ENCODE measurements at places on chromosomes 6 and 20.

DNA sequence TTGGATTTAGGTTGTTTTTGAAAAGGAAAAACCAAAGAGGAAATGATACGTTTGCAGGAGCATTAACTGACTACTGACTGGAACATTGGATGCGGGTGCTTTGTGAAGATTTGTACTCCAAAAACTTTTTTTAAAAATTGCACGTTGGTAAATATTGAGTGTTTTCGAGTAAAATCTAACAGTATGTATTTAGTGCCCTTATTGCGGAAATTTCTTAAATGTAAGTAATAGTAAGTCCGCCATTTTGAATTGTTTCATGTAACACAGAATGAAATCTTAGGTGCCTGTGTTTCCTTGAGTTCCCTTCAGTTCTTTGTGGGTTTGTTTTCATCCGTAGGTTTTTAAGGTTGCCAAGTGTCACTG lies 15.2 kb upstream of the LIN28B start:
- no peak for DNase-seq

DNA sequence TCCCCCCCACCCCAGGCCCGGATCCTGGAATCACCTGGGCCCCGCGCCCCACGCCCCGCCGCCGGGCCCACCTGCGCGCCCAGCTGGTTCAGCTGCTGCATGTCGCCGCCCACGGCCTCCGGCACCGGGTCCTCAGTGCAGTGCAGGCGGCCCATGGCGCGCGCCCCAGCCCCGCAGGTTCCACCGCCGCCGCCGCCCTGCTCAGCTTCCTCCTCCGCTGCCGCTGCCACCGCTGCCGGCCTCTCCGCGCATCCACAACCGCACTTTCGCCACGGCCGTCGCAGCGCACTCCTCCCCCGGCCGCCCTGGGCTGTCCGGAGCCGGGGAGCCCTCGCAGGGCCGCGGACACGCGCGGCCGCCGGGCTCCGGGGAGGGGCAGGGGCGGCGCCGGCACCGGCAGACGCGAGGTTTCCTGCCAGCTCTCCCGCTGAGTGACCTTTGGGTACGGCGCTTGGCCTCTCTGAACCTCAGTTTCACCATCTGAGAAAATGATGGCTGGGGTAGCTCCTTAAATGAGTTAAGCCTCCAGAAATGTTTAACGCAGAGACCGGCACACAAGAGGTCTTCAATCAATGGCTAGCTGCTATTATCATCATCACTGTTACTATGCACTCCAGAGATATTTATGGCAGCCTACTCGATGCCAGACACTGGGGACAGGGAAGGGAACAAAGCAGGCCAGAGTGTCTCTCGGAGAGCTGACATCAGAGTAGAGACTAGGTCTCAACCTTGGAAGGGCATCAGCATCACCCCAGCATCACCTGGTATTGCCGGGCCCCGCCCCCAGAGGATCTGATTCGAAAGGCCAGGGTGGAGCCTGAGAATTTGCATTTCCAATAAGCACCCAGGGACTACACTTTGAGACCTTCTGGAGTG lies at the start of gene COMMD7:
Gene COMMD7 (minus strand): TSS at position 231 of the 876 bp plus-strand sequence. CDS start 76 bp downstream, at position 155.
- peak; percentile 43 for DNase-seq

DNA sequence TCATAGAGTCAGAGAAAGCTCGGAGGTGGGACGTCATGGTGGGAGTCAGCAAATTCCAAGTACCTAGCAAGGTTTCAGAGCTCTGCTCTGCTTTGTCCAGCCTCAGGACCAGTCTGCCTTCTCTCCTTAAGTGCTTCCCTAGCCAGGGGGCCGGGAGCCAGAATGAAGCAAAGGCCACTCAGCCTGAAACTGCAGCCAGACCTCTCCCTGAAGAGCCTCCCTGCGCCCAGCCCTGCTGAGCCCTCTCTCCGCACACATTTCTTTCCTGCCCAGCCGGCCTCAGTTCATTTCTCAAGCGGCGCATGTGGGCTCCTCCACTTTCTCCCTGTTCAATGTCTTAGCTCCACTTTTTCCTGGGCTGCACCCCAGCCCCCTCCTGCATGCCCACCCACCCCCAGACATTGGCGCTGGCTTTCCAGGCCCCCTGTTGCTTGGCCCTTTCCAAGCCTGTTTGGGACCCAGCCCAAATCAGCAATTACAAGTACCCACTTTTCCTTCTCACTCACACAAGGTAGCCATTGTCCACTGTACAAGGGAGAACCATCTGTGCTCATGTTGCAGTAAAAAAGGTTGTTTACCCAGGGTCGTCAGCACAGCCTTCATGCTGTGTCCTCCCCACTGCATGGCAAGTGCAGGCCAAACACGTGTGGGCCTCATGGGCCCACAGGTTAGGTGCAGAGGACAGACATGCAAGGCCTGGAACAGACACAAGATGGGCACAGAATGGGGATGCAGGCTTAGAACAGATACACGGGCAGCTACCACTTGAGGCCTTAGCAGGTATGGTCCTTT lies 147.1 kb downstream of the MRPL14 start:
- DNase-seq: no peak

DNA sequence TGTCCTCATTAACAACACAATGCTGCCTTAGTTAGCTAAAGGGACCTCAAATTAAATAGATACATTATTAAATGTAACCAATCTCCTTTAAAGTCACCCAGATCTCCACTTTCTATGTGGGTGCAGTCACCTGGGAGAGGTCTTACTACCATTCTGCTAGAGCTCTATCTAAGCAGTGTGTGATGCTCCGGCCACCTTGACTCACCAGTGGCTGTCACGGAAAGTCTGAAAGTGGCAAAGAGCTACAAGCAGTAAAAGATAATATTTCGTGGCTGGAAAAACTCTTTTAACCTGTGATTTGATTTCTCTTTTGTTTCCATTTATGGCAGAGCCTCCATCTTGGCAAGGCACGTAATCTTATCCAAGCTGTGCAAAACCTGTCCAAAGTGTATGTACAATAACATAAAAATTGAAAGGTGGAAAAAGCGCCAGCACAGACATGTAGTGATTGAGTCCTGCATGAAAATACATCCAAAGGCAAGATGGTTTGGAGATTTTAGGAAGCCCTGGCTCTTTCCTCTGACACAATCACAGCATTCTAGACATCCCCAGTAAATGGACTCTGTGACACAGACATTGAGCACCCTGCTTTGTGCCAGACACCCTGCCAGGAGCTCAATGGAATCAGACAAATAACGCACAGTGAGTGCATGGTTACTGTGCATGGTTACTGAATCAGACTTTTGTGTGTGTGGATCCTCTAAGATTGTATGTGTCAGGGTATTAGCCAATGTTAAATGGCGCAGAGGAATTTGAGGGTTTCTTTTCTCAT lies 116.6 kb downstream of the ADAT2 start:
- DNase-seq: no peak

DNA sequence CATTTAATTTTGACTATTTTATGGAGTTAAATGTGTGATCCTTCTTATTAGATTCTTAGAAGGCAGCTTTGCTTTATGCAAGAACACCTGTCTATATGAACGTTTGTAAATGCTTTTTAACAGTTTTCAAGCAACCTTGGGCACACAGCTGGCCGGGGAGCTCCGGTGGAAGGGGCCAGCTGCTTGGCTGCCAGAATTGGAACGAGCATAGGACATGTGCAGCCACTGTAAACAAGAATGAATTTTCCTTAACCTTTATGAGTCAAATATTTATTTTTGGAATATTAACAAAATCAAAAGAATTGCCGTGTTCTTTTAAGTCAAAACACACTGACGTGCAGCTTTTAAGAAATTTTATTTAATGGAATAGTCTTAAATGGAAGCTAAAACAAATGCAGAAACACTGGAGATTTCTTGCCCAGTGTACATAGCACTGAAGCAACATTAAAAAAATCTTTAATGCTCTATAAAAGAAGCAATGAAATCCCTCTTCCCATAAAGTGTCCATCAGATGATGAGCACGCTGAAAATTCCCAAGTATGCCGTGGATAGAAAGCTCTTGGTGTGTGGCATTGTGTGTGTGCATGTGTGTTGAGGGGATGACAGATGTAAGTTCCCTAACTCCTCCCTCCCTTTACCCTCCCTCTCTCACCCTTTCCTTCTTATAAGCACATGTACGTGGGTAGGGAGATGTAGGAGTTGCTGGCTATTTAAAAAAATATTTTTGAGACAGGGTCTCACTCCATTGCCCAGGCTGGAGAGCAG lies 208.9 kb upstream of the EXOC2 start:
- no peak for DNase-seq
